ENCODE measurements at places on chromosomes 1 and 21. TPM values are rescaled to one million over a fixed set of nuclear protein-coding genes. Genes with fewer than 3 reads are reported as not detected.

AKT3 gene
- total RNA-seq, result 37.8 TPM

CCDC30 gene
- total RNA-seq, result 1.3 TPM

PLEKHN1 gene
- under 0.01 TPM for total RNA-seq

CDK18 gene
- total RNA-seq, result 1.5 TPM

TNFRSF9 gene
- under 0.01 TPM for total RNA-seq

SLAMF9 gene
- total RNA-seq, result not detected

FCRLA gene
- total RNA-seq, result 0.17 TPM

MYBPHL gene
- not detected for total RNA-seq

LEFTY1 gene
- not detected for total RNA-seq

BEST4 gene
- total RNA-seq, result under 0.01 TPM

ADAMTS5 gene
- total RNA-seq, result 3.9 TPM

TDRD5 gene
- total RNA-seq, result not detected

TP73 gene
- total RNA-seq, result not detected

FCGR3A gene
- not detected for total RNA-seq

ITGB2 gene
- total RNA-seq, result not detected

RBM11 gene
- 0.17 TPM for total RNA-seq

DMRTA2 gene
- total RNA-seq, result not detected

KCND3 gene
- total RNA-seq, result 2.3 TPM

HHIPL2 gene
- total RNA-seq, result 0.33 TPM

UBQLN4 gene
- 8.7 TPM for total RNA-seq

SLC1A7 gene
- total RNA-seq, result 0.33 TPM

PADI3 gene
- not detected for total RNA-seq

TMEM52 gene
- total RNA-seq, result not detected

HSD11B1 gene
- total RNA-seq, result 20.3 TPM

RAB42 gene
- total RNA-seq, result 4.1 TPM
